Panc1 (cell line): ENCODE measurements at places on chromosomes 7 and 10.
A peak's percentile ranks its signal among the peaks of the same experiment; 100 is the strongest.

- no peak for DNase-seq
Observed at GRCh38 chr7:48424731-48425130, 253.5 kb downstream of the ABCA13 start.

DNA sequence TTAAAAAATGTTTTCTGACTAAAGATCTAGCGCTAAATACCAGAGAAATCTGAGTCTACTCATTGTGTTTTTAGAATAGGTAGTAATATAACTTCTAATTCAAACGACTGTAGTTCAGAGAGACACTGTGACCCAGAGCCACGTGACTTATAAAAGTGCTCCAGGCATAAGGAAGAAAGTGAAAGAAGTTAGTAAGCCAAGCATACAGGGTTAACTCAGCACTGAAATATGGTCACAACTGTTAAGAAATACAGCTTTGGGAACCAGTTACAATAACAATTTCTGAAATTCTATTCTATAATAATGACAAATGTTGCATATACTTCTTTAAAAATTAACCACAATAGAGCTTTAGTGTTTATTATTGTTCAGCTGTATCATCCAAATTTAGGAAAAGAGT, 119.1 kb downstream of the TFEC start:
- DNase-seq: no peak

- DNase-seq: no peak
Observed at GRCh38 chr7:134834689-134835462, 55.4 kb downstream of the CALD1 start.

GRCh38 chr7:151435103-151435916, 4.6 kb downstream of the CRYGN start:
- DNase-seq: no peak

DNA sequence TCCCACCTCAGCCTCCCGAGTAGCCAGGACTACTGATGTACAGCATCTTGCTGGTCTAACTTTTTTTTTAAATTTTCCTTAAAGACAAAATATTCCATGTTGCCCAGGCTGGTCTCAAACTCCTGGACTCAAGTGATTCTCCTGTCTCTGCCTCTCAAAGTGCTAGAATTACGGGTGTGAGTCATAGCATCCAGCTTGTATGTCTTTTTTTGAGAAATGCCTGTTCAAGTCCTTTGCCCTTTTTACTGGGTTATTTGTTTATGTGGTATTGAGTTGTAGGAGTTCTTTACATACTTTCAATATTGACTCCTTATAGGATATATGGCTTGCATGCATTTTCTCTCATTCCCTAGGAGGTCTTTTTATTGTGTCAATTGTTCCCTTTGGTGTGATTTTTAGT, 486.4 kb downstream of the MAGI2 start:
- no peak for DNase-seq

DNA sequence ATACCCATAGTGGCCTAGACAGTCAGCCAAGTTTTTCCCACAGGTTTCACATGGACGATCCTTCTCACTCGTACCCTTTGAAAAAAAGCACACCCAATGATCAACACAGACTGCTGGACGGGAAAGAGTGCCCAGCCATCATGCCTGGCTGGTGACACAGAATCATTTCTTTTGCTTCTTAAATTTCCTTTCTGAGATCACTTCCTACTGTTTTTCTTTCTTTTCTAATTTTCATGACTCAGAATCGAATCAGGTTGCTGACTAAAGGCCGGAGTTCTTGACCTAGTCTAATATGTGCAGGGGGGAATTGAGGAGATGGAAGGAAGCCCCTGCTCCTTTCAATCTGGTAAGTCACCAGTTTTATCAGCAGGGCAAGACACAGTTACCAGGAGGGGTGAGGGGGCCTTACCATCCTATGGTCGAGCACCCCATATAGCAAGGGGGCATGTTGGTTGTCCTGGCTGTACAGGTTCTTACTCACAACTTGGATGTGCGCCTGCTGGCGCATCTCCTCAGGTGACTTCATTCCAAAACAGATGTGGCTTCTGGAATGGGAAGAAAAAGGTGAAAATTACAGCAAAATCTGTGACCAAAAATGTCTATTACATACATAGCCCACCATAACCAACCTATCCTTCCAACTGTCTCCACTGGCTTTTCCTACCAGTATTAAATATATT, 3.5 kb downstream of the POLR3A start:
- DNase-seq: peak; percentile 86

- no peak for DNase-seq
Observed at GRCh38 chr7:149330914-149331567, 69.0 kb downstream of the ZNF783 start.
